ENCODE measurements at places on chromosomes 2 and 18.

DNA sequence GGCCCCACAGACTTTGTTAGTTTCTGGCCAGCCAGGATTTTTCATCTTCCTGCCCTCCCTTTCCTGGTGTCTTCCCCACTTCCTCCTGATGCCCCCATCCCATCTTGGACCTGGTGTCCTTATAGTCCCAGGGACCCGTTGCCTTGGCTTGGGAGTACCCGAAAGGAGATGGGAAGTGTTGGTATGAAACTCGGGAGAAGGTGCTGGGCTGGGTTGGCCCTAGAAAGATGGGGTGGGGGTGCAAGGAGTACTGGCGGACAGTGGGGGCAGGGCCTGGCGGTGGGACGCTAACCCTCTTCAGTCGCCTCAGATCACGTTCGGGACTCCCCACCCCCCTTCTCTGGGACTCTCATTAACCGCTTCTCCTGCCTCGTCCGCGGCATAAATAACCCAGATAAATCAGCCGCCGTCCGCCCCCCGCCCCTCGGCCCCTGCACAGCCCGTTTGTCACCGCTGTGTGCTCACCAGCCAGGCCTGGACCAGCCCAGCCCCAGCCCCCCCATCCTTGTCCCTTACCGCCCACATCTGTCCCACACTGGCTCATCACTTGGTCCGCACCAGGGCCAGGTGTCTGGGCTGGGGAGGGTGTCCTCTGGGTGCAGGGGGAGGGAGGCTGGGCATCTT lies 3.7 kb upstream of the ASIC4 start:
- no peak for DNase-seq

- DNase-seq = no peak
These were observed 152.9 kb downstream of the ARHGAP28 start for GRCh38 chr18:6882401-6882800.

DNA sequence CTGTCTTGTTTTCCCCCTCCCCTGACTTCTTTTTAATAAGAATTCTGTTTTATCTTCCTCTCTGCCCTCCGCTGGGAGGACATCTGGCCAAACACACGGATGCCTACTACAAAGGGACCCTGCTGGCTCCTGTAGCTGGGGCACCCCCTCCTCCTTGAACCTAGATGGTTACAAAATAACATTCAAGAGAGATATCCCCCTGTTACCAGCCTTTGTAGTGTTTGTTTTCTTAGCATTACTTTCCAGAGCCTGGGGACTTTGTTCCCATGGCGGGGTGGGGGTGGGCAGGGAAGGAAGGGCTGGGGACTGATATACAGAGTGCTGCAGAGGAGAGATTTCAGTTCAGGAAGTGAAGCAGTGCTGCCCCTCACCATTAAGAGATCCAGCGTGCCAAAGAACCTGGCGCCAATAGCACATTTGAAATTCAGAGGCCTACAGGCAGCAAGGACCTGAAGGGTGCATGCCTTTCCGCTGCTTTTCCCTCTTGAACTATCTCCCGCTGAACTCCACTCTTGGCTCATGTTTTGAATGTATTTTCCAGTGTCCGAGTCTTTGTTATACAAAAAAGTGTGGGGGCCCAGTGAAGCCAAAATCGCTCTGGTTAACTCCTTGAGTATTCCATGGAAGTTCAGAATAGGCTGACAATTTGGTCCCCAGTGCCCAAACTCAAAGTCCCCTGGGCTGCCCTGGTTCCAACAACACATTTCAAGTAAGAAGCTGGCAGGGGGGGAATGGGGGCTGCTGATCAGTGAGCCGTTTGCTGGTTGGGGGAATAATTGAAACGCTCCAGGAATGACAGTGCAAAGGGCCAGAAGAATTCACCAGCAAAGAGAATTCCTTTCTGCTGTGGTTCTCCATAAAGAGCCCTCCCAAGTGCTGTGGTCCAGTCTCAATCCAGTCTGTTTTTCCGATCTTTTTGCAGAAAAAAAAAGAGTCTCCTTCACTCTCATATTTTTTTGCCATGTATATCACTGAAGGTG lies 94.8 kb upstream of the THOC1 start:
- peak; percentile 64 for DNase-seq

- DNase-seq = no peak
These were observed 90.4 kb upstream of the NOSTRIN start for GRCh38 chr2:168712053-168712452.

GRCh38 chr2:116935097-116935814 lies 879.2 kb upstream of the DDX18 start:
- DNase-seq = no peak

GRCh38 chr18:43932140-43932539 lies 654.9 kb upstream of the SYT4 start:
- DNase-seq = no peak

DNA sequence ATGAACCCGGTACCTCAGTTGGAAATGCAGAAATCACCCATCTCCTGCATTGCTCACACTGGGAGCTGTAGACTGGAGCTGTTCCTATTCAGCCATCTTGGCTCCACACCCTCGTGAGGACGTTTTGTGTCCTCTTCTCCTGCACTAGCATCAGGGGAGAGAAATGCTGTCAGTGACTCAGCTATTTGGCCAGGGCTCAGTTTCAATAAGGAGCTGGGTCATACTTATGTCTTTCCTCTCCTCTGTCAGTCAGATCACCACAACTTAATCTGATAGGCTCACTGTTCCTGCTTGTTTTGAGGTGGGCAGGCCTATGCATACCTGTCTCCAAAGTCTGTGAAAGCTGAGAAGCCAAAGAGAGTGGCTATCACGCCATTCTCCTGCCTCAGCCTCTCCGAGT lies 921.2 kb downstream of the DCC start:
- no peak for DNase-seq

DNA sequence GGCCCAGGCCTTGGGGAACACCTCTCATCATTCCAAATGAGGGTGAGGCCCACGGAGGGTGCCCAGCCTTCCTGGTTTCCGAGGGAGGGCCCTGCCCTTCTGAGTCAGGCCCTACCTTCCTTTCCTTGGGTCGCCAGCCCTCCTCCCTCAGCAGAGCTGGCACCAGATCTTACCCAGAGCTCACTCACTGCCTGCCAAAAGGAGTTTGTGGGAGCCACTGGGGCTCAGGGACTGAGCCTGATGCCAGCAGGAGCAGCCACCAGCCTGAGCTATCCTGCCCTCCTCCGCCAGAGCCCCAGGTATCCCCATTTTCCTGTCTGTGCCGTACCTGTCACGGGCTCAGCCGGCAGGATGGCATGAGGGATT lies 64.1 kb downstream of the NRP2 start:
- DNase-seq = no peak

DNA sequence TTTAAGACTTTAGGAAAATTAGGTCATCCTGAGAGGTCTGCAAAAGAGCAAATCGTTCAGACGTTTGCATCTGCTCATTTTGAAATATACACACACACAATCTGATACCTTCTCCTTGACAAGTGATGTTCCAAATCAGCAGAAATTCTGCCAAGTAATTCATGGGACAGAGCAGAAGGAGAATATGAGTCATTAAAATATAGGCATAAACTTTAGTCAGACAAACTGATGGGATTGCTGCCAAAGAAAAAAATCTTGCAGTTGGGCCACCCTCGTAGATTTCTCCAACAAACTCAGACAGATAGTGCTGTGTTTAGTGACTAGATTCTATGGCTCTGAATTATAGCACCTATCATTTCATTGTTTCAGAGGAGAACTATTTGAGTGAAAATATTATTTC lies 336.3 kb downstream of the NYAP2 start:
- no peak for DNase-seq

GRCh38 chr2:198788676-198789075 lies 669.1 kb downstream of the SATB2 start:
- DNase-seq = no peak

- peak; percentile 78 for DNase-seq
These were observed at the start of gene ACAA2 for GRCh38 chr18:49813319-49814146. TSS of gene ACAA2 (minus strand) at chr18:49813533. CDS start at chr18:49813484, 49 bp downstream.

GRCh38 chr2:185811580-185811979 lies 73.0 kb downstream of the FSIP2 start:
- no peak for DNase-seq

DNA sequence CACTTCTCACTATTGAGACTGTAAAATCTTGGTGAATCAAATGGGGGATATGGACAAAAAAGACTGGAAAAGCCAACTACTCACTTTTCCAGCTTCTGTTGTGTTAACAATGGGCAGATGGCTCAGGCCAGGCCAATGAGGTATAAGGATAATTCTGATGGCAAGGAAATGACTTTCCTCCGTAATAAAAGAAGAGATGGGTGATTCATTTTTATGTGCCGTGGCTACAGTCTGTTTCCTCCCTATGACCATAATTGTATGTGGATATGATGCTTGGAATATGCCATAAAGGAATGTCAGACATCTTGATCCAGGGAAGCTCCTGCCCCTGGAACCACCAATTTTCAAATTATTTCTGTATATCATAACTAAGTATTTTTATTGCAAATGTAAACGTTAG lies 406.8 kb downstream of the CCDC85A start:
- no peak for DNase-seq

DNA sequence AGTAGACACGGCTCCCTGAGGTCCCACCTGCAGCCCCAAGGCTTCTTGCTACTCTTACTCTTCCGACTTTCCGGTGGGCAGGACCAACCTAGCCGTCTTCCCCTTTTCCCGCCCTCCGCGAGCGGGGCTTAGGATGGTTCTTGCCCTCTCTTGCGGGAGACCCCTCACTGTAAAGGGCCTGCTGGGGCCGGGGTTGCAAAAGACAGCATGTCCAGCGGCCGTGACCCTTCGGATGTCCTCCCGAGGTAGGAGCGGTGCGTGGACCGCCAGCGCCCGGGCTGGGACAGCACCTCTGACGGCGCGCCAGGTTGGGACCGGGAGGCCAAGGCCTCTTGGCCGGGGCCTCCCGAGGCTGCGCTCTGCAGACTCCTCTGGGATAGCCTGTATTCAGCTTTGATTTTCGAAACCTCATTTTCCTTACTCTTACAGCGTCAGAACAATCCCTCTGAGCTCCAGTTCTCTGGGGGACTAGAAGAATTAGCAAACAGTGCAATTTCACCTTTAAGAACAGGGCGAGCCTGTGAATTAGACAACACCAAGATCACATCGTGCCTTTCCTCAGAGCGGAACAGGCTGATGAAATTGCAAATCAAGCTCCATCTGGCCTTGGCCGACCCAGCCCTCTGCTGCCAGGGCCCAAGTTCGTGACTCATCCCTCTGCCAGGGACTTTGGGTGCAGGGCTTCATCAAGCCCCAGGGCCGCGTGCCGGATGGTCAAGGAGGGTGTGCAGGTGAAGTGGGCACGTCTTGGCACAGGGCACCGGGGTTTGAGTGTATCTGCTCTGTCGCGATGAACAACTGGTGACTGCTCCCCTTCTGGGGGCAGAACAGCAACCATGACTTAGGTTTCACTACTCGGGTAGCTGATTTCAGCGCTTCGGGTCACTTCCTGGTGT lies 777 bp downstream of the MOCOS start:
- DNase-seq = no peak

- no peak for DNase-seq
These were observed 309.3 kb upstream of the LRRTM4 start for GRCh38 chr2:77831471-77831870.

DNA sequence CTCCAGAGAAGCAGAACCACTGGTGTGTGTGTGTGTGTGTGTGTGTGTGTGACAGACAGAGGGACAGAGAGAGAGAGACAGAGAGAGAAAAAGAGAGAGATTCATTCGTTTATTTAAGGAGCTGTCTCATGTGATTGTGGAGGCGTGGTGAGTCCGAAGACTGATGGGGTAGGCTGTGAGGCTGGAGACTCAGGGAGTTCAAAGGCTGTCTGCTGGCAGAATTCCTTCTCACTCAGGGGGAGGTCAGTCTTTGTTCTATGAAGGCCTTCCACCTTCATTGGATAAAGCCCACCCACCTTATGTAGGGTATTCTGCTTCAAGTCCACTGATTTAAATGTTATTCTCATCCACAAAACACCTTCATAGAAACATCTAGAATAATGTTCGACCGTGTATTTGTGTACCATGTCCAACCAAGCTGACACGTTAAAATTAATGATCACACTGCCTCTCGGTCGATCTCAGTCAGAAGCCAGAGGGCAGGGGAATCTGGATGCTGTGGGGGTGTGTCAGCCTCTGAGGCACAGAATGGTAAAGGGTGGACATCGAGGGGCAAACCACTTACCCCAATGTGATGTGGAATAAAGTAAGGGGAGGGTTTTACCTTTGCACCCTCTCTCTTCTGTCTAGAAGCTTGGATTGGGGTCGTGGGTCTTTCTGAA lies 275.6 kb downstream of the SLC4A3 start:
- DNase-seq = no peak

Data from Caco-2 (cell line).